Activated CD8-positive, alpha-beta T cell treated with anti-CD3 and anti-CD28 coated beads, Interleukin-2, amount 10 ng/mL, durations not matched to agents 7 days and 5 days (primary cell): ENCODE measurements at places on chromosomes 12 and 14. TPM values are rescaled to one million over a fixed set of nuclear protein-coding genes. Genes with fewer than 3 reads are reported as not detected.
A peak's percentile ranks its signal among the peaks of the same experiment; 100 is the strongest.

- peak; percentile 88 for DNase-seq
These were observed 5.3 kb downstream of the ASB2 start for GRCh38 chr14:93970965-93971634.

GRCh38 chr14:68941820-68942219 is 37.3 kb downstream of the ACTN1 start:
- DNase-seq, result no peak

DNA sequence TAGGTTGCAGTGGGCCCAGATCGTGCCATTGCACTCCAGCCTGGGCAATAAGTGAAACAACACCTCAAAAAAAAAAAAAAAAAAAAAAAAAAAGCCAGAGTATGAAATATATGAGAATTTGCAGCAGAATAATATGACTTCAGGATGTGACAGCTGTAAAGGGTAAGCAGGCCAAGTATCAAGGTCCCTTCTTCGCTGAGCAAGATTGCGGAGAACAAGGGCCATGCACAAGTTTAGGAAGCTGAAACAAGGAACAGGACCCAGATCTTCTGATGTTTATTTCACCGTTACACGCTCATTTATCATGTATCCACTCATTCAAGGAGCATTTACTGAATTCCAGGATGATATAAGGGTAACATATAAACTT is 659 bp upstream of the FOXJ2 start:
- no peak for DNase-seq

DNA sequence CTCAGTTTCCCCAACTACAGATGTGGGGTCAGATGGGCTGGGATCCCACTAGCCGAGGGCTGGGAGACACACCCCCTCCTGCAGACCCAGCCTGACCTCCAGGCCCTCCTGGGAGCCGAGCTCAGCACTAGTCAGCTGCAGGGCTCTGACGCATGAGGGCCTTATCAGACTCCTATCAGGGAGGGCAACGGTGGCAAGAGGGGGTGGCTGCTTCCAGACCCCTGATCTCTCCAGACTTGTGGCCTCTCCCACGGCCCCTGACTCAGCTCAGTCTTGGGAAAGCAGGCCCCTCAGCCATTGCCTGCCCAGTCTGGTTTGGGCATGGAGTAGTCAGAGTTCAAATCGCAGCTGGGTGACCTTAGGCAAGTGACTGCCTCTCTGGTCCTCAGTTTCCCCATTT is 2.5 kb downstream of the RASAL1 start:
- no peak for DNase-seq

GRCh38 chr12:47242426-47242825 is 162.7 kb upstream of the AMIGO2 start:
- DNase-seq, result no peak

DNA sequence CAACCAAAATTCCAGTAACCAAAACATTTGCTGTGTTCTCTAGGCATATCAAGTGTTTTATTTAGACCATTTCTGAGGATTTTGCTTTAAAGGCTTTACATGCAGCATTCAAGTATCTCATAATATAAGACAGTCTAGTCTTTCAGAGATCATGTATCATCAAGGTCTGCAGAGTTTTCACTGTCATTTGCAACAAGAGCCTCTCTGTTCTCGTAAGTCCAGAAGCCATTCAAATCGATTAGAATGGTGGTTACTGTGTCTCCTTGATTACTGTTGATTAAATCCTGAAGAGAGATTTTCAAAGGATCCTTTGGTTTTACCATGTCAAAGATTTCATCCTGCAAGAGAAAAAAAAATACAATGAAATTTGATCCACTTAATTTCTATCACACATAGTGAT is 36.3 kb downstream of the PPP2R3C start:
- no peak for DNase-seq

DNA sequence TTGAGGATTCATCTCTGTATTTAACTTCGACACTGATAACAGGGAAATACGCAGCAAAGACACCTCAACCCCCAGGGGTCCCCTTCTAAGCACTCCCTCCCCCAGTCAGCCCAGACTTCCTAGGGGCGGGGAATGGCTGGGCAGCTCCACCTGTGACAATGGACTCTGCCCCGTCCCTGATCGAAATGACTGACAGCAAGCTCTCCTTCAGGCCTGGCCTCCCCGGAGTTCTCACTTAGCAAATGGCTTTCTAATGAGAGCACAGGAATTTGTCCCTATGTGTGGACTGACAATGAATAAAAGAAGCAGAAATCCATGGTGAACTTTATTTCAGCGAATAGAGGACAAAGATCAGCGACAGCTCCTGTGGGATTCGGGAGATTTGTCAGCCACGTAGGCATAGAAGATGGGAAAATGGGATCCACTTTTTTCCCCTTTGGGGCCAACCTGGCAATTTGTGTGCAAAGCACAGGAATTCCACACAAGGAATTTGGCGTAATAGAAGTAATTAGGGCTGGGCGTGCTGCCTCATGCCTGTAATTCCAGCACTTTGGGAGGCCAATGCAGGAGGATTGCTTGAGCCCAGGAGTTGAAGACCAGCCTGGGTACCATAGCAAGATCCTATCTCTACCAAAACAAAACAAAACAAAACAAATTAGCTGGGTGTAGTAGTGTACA is 63.8 kb downstream of the TNFAIP2 start:
- no peak for DNase-seq

DNA sequence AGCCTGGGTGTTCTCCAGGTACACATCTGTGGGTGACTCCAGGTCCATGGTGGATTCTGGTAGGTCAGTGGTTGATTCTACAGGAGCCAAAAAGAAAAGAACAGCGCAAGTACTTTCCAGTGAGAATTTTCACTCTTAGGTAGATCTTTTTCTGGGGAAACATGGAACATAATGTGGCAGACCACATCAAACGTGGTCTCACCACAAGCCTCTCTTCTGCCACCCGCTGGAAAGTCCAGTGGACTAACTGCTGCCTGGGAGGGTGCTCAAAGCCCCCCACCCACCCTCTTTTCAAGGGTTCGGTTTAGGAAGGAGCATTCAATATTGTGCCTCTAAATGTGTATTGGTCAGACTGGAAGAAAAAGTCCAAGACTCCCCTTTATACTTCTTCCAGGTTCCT is 36.1 kb upstream of the PRB2 start:
- DNase-seq, result no peak

- no peak for DNase-seq
These were observed 170.7 kb downstream of the PPFIA2 start for GRCh38 chr12:81588235-81589008.

DNA sequence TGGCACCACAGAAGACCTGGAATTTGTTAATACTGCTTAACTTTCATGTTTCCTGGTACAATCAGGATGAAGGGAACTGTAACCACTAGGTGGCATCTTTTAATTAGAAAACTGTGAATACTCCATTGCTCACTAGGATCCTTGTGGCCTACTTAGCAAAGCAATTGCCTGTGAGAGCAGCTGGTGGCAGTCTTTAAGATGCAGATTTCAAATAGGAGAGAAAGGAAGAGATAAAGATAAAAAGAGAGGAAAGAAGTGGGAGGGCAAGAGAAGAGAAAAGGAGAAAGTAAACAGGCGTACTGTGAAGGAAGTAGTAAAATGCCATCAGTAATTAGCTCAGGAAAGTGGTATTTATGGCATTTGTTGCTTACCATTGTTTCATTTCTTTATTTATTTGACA is 114.5 kb downstream of the RAD51B start:
- DNase-seq, result no peak

The LETMD1 gene
- 60.1 TPM for total RNA-seq

The GDF3 gene
- total RNA-seq, result not detected

The GLIPR1L1 gene
- total RNA-seq, result not detected

The RNASE3 gene
- total RNA-seq, result not detected

The OLR1 gene
- not detected for total RNA-seq

The CPNE8 gene
- total RNA-seq, result 1.3 TPM

The SLC7A8 gene
- 0.24 TPM for total RNA-seq

The OR11H6 gene
- total RNA-seq, result not detected

The DHRS2 gene
- total RNA-seq, result 0.24 TPM

The C12orf54 gene
- total RNA-seq, result not detected

The CLEC14A gene
- total RNA-seq, result not detected

The C14orf39 gene
- not detected for total RNA-seq

The PIP4P1 gene
- 31.6 TPM for total RNA-seq
